Inflammatory macrophage treated with lipopolysaccharide for 1 hour (primary cell): ENCODE measurements at places on chromosomes 1 and 21.

- DNase-seq: peak; percentile 50
Measured at GRCh38 chr1:225881081-225881958, 860 bp downstream of the TMEM63A start.

DNA sequence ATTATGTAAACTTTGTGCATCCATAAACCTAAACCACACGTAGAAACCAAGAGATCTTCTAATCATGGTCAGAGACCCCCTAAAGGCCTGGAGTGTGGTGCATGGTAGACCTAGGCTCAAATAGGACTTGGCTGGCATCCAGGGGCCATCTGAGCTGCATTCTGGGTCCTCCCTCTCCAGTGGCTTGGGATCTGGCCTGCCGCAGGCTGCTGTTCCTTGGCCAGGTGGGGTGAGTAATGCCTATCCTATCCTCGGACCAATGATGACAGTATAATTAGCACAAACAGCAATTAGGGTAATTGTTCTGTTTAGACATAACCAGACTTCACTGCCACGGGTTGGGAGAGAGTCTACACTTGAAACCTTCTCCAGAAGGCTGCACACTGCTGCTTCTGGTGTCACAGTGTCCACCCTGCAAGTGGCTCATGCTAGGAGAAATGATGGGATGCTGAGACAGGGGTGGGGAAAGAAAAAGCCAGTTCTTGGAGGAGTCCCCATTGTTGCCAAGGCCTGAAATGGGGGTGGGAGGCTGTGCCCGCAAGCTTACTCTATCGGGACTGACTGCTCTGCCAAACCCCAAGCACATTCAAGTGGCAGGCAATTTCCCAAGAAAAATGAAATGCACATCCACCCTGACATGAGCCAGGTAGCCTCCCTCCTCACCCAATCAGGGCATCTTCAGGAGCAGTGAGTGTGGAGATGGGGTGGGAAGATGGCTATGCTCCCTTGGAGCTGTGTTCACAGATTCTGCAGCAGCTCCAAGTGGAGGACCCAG is 12.5 kb upstream of the PKP1 start:
- no peak for DNase-seq

- DNase-seq: no peak
Measured at GRCh38 chr1:41462680-41463004, 21.8 kb downstream of the EDN2 start.

DNA sequence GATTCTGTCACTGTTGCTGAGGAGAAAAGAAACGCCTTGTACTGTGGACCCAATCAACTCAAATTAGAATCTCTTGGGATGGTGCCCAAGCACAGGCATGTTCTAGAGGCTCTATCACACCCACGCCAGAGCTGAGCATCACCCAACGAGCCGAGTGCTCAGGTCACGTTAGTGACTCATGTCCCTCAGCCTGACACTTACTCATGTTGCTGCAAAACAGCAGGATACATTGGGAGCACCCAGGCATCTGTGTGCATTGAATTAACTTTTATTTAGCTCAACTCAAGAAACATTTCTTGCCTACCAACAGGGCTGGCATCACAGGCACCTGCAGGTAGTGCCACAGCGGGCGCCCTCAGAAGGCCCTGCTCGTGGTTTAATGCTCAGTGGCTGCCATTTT is 149.8 kb downstream of the ETS2 start:
- peak; percentile 77 for DNase-seq

GRCh38 chr1:41842326-41842725 is 76.4 kb downstream of the HIVEP3 start:
- no peak for DNase-seq

DNA sequence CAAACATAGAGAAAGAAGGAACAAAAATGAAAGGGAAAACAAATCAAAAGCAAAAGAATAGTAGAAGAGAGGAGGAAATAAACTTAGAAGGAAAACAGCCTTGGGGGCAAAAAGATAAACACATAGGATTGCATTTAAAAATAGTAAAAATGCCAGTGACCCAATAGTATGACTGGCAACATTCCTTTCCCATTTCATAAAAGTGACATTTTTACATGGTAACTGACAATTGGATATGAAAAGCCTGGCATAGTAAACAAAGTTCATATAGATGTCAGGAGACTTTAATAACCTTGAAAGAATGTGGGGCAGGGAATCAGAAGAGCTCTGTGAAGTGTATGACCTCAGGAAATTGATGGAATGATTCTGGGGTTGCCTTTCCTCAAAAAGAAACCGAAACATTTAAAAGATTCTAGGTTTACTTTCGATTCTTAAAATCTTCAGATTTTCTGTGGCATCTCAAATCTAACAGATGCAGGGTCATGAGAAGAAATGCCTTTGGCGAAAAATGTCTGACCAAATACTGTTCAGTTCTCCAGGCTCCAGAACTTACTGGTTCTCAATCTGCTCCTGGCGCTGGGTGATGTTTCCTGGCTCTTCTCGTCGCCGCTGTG is 33.7 kb downstream of the SPTA1 start:
- no peak for DNase-seq

GRCh38 chr1:101697072-101697471 is 299.7 kb downstream of the OLFM3 start:
- no peak for DNase-seq

DNA sequence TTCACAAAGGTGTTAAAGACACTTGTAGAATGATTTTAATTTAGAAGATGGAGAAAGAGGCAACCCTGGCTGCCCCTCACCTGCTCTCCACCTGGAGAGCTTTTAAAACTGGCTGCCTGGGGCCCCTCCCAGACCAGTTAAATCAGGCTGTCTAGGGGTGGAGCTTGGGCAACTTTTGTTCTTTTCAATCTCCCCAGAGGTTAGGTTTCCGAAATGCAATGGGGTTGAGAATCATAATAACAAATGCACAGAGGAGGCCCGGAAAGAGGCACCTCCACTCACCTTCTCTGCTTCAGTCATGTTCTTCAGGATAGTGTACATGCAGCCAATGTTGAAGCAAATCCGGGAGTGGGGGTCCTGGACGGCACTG is 400 bp downstream of the NCF2 start:
- peak; percentile 54 for DNase-seq

DNA sequence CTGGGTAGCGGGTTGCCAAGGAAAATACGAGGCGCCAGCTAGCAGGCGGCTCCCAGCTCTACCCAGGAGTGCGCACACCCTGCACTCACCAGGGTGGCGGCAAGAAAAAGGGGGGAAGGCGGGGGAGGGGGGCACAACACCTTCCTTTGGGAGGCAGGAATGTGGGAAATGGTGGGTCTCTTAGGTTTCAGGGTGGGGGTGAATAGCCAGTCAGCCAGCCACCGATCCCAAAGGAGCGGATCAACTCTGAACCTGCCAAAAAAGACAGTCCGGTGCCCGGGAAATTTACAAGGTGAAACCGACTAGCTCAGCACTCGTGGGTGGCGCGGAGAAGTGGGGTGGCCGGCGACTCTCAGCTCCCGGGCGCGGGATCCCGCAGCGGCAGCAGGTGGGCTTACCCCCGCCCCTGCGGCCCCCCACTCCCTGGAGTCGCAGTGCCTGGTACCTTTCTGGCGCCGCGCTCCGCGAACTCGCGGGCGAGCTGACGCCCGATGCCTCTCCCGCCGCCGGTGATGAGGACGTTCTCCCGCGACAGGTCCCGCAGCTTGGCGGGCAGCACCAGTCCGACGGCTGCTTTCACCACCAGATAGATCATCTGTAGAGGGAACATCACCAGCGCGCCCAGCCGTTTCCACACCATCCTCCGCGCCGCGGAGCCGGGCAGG is 1.2 kb downstream of the DHRS3 start:
- DNase-seq: peak; percentile 9

GRCh38 chr21:15430577-15430976 is 299.2 kb upstream of the USP25 start:
- DNase-seq: no peak

DNA sequence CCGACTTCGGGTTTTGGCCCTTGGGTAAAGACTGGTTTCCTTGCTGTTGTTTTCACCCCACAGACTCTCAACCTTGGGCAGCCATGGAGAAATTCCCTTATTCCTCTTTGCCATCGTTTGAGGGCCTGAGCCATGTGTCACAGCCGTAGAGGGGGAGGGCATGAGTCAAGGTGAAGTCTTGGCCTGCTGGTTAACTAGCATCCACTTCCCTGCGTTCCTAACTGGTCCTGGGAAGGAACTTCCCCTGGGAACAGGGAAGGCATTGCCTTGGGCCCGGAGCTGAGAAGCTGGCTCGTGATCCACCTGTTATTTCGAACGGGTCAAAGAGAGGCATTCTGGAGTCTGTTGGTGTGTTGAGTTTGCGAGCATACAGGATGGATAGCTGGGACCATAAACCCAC is 464.9 kb downstream of the CAMTA1 start:
- no peak for DNase-seq
